ENCODE measurements at places on chromosomes 1 and 21. TPM values are rescaled to one million over a fixed set of nuclear protein-coding genes. Genes with fewer than 3 reads are reported as not detected.

DNA sequence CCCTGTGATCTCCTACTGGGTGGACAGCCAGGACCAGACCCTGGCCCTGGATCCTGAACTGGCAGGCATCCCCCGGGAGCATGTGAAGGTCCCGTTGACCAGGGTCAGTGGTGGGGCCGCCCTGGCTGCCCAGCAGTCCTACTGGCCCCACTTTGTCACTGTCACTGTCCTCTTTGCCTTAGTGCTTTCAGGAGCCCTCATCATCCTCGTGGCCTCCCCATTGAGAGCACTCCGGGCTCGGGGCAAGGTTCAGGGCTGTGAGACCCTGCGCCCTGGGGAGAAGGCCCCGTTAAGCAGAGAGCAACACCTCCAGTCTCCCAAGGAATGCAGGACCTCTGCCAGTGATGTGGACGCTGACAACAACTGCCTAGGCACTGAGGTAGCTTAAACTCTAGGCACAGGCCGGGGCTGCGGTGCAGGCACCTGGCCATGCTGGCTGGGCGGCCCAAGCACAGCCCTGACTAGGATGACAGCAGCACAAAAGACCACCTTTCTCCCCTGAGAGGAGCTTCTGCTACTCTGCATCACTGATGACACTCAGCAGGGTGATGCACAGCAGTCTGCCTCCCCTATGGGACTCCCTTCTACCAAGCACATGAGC, 17.2 kb upstream of the SLC25A44 start:
- no peaks in the 10 kb centered on the region for H3K27me3 ChIP-seq
- no peaks in the 10 kb centered on the region for H3K36me3 ChIP-seq
- no peak overlapping the region for H3K4me3 ChIP-seq

DNA sequence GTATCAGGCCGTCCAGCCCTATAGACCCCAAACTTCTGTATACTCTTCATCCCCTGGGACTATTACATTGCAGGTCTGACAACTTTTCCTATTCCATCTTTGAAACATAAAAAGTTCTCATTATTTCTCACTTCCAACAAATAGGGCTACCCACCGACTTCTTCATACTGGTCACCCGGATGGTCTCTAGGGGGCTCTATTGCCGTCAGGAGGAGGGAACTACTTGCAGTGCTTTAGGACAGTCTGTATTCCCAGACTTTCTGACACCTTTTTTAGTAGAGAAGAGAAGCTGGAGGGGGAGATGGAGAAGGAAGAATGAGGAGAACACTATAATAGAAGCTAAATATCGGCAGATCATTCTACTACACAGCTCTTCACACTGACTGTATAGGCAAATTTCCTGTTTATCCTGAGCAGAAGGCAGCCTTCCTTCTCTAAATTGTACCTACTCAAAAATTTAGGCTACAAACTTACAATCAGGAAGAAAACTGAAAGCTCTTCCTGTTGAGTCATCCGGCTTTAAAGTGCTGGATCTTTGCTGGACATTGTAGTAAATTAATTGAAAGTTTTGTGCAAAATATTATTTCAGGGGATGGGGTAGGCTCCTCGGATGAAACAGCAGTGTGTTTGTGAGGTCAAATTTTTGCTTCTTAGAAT, 54.6 kb downstream of the CDC7 start:
- H3K4me3 ChIP-seq, result no peak overlapping the region
- no peaks in the 10 kb centered on the region for H3K36me3 ChIP-seq
- peak overlapping the region; percentile 97 for H3K27ac ChIP-seq
- peaks cover 22% of the 10 kb centered on the region for H3K4me1 ChIP-seq
- DNase-seq, result no peak

GRCh38 chr1:206633708-206634121, 1.6 kb upstream of the DYRK3 start:
- DNase-seq, result no peak
- peaks cover 9% of the 10 kb centered on the region for H3K4me1 ChIP-seq
- no peak overlapping the region for H3K4me3 ChIP-seq
- no peak overlapping the region for H3K27ac ChIP-seq
- no peaks in the 10 kb centered on the region for H3K36me3 ChIP-seq

Gene LCK
- total RNA-seq, result 489 TPM

GRCh38 chr1:224109981-224110380, 3.9 kb upstream of the FBXO28 start:
- H3K27me3 ChIP-seq, result peaks cover 9% of the 10 kb centered on the region
- no peak for DNase-seq
- peaks cover 7% of the 10 kb centered on the region for H3K4me1 ChIP-seq
